NB4 (cell line): ENCODE measurements at places on chromosomes 1 and 21.
A peak's percentile ranks its signal among the peaks of the same experiment; 100 is the strongest.

- DNase-seq, result peak; percentile 81
Observed at GRCh38 chr1:8938232-8938999, 7.3 kb upstream of the CA6 start.

GRCh38 chr1:48492392-48492791 lies 20.4 kb upstream of the SPATA6 start:
- DNase-seq, result no peak

- peak; percentile 90 for DNase-seq
Observed at GRCh38 chr1:45543581-45544417, 6.8 kb upstream of the AKR1A1 start.

- no peak for DNase-seq
Observed at GRCh38 chr1:4256351-4256750, 356.3 kb upstream of the C1orf174 start.

GRCh38 chr1:217574265-217574949 lies 56.5 kb downstream of the GPATCH2 start:
- DNase-seq, result no peak

GRCh38 chr21:27502801-27503200 lies 535.9 kb upstream of the ADAMTS5 start:
- no peak for DNase-seq

DNA sequence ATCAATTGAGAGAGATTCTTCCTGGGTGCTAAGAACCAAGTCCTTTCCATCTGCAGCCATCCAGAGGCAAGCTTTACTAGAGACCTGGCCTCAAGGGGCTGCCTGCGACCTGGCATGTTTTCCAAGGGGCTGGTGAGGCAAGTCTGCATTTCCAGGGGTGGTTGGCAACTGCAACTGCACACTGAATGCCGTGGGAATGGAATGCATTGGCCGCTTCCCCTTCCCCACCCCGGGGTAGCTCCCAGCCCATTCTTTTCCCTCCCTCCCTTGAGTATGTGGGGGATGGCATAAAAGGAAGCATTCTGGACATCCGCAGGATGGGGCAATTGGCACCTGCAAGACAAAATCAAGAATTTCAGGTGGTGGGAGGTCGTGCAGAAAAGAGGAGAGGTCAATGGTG lies 155.1 kb downstream of the IGSF21 start:
- no peak for DNase-seq

- DNase-seq, result no peak
Observed at GRCh38 chr21:41668686-41669532, 97.9 kb downstream of the RIPK4 start.

GRCh38 chr21:35933466-35933865 lies 126.9 kb downstream of the SETD4 start:
- DNase-seq, result peak; percentile 79

DNA sequence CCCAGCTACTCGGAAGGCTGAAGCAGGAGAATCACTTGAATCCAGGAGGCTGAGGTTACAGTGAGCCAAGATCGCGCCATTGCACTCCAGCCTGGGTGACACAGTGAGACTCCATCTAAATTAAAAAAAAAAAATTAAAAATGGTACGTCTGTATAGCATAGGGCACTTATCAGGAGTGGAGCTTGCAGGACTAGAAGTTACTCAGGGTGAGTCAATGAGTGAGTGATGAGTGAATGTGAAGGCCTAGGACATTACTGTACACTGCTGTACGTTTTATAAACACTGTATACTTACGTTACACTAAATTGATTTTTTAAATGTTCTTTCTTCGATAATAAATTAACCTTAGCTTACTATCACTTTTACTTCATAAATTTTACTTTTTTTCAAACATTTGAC lies 183.6 kb downstream of the NR5A2 start:
- no peak for DNase-seq

DNA sequence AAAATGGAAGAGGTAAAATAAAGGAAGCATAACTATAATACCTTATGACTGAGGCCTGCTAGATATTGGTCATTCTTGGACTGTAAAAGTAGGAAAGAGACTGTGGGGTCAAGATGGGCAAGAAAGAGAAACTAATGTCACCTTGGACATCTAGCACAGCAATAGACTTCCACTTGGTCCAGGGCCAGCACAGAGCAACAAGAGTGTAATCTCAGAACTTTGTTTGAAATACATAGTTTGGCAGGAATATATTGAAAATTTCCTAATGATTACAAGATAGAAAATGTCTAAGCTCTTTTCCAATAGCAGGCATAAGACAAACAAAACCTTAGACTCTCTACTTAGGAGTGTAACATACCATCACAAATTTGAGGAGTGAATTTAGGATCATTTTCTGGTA lies 4.6 kb downstream of the LRRC8C start:
- DNase-seq, result no peak

GRCh38 chr1:11052839-11053757 lies 6.1 kb upstream of the MASP2 start:
- peak; percentile 51 for DNase-seq

GRCh38 chr1:205458777-205459566 lies 3.1 kb upstream of the BLACAT1 start:
- DNase-seq, result peak; percentile 58

- DNase-seq, result no peak
Observed at GRCh38 chr1:74317663-74318062, 82.5 kb downstream of the TNNI3K start.
